ENCODE measurements at places on chromosomes 2 and 18. TPM values are rescaled to one million over a fixed set of nuclear protein-coding genes. Genes with fewer than 3 reads are reported as not detected.

Gene RNF125
- total RNA-seq, result 0.03 TPM

Gene PAX8
- total RNA-seq, result 50.7 TPM

Gene OBSL1
- total RNA-seq, result 82.7 TPM

GRCh38 chr2:217749008-217749407, 253.8 kb downstream of the TNS1 start:
- DNase-seq, result no peak

DNA sequence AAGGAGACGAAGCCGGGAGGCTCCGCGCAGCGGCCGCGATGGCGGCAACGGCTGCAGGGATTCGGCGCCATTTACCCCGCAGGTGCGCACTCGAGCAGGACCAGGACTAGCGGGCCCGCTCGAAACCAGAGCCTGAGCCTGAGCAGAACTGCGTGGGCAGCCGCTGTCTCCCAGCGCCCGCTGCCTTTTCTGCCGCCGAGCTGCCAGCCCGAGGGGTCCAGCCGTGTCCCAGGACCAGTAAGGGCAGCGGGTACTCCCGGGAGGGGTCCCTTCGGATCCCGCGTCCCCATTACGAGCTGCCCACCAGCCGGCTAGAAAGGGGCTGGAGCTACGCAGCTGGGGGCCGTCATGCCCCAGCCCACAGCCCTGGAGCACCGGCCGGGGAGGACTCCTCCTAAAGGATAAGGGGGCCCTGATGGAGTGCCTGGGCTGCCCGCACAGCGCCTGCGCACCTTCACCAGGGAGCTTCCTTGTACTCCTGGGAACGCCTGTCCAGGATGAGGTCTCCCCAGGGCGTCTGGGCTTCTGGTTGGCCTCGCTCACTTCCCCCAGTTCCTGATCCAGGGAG, 9.9 kb downstream of the ALPP start:
- no peak for DNase-seq

DNA sequence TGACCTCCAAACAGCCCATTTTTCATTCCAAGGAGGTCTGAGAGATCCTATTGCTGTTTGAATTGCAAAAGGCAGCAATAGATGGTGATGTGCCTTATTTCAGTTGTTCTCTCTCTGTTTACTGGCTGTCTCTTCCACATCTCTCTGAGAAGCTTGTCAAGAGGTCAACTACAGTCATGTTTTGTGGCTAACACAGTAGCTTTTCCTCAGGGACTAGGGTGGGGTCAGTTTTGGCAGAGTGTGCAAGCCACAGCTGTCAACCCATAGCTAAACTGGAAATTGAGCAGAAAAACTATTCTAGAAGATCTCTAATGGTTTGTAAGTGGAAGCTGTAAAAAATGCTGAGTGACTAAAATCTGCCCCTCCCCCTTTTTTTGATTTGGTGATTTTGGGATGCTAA, 67.1 kb downstream of the DIS3L2 start:
- no peak for DNase-seq

Data from Caki2 (cell line).